CD4-positive, alpha-beta T cell treated with Interleukin-6 for 4 hours (primary cell): ENCODE measurements at places on chromosomes 11 and 22.
A peak's percentile ranks its signal among the peaks of the same experiment; 100 is the strongest.

DNA sequence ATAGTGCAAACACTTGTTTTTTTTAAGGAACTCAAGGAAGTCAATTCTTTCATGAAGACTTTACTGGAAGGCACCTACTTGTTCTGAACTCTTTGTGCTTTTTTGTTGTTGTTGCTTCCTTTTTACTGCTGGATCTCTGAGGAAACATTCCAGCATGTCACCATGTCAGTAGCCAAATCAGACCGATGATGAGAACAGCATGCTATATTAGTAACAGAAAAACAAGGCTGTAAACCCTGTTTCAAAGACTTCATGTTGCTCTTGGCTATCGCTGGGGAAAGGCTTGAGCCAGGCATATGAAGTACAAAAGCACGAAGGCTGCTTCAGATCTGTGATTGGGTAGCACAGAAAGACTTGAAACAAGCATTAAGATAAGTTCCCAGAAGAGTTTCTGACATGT lies 125.6 kb upstream of the SLC5A12 start:
- no peak for DNase-seq

DNA sequence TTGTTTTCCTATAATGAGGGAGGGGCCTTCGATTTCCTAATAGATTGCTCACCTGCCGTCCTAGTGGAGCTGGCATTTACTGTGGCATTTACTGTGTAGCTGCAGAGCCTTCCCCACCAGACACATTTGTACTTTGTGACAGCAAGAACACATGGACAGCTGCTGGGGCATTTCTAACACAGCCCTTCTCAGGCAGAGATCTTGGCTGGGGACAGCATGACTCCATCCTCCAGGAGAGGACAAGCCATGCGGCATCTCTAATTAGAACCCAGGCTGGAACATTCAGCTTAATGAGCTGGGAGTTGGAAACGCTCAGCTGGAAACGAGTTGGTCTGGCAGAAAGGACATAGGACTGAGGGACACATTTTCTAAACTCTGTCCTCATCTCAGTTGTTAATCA lies 887.5 kb downstream of the NTM start:
- DNase-seq: no peak

GRCh38 chr22:49976439-49977175 lies 16.0 kb downstream of the PIM3 start:
- DNase-seq: peak; percentile 46

- DNase-seq: no peak
These were observed 242.0 kb downstream of the TENM4 start for GRCh38 chr11:79198898-79199250.

DNA sequence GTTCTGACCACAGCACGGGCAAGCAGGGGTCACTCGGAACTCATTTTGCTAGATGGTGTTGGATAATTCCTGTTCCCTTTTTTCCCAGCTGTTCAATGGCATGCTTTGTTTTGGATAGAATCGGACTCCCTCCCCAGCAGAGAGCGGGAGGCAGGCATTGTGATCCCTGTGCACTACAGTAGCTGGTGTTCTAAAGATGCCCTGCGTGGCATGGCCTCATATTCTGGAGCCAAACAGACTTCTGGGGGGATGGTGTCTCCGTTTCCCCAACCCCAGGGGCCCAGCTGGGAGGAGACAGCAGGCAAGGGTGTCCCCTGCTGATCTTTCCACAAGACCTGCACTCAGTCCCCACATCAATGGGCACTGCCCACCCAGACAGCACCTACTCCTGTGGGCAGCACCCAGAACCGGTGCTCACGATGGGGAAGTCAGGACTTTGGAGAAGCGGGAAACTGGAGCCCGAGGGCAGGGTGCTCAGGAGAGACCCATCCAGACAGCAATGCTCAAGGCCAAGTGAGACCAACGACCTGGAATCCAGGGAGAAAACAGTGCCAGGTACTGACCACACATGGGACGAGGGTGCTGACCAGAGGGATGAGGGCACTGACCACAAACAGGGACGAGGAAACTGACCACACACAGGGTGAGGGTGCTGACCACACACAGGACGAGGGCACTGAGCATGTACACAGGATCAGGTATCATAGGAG lies 934.9 kb downstream of the BRD1 start:
- DNase-seq: no peak

DNA sequence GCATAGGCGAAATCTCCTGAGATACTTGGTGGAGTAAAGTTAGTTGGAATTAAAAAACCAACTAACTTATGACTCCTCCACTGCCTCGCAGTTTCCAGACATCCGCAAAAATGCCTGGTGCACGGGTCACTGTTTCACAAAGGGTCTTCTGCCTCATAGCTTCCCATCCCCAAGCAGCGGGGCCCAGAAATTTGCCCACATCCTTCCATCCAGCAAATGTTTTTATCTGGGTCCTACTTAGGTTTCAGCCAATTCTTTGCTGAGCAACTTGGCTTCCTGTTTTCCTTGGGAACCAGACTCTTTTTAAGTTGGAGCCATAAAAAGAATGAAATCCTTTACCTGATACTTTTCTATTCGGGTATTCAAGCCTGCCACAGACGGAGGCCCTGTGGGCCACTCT lies 36.2 kb downstream of the FZD4 start:
- no peak for DNase-seq

GRCh38 chr11:57144531-57145320 lies 37.0 kb upstream of the LRRC55 start:
- DNase-seq: no peak

DNA sequence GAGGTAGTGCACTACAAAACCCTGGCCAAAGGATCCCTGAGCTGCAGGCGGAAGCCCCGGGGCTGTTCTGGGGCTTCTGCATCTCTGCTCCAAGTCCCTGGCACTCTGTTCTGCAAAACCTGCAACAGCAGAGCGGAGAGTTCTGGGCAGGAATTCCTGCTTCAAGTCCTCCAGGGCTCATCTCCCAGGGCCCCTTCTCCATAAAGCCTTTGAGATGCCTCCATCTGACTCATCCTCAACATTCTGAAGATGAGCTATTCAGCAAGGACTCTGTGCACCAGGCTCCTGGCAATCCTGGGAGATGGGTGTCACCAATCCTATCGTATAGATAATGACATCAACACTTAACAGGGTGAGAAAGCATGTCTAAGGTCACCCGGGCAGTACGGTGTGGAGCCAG lies 19.3 kb downstream of the SYN3 start:
- no peak for DNase-seq

GRCh38 chr11:116927163-116927974 lies 89.9 kb upstream of the APOA1 start:
- peak; percentile 58 for DNase-seq
